ENCODE measurements at places on chromosomes 12 and 14.

DNA sequence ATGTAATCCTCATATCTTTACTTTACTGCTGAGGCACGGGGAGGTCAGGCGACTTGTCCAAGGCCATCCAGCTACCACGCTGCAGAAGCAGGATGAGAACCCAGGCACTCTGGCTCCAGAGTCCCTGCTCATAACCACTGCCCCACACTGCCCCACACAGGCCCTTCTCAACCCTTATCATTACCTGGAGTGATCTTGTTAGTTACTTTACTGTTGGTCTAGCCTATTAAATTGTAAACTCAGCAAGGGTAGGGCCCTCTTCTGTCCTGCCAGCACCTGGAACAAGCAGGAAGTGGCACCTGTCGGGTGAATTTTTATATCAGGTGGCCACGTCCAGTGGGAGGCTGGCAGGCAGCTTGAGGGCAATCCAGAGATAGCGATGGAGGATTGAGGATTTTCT, 12.2 kb downstream of the FAIM2 start:
- no peak for DNase-seq

- DNase-seq: no peak
Measured at GRCh38 chr12:93154753-93155480, 222.8 kb upstream of the NUDT4 start.

- DNase-seq: no peak
Measured at GRCh38 chr12:107515446-107515958, 170.1 kb upstream of the PWP1 start.

GRCh38 chr12:46260124-46260912, 8.5 kb downstream of the SLC38A1 start:
- no peak for DNase-seq

DNA sequence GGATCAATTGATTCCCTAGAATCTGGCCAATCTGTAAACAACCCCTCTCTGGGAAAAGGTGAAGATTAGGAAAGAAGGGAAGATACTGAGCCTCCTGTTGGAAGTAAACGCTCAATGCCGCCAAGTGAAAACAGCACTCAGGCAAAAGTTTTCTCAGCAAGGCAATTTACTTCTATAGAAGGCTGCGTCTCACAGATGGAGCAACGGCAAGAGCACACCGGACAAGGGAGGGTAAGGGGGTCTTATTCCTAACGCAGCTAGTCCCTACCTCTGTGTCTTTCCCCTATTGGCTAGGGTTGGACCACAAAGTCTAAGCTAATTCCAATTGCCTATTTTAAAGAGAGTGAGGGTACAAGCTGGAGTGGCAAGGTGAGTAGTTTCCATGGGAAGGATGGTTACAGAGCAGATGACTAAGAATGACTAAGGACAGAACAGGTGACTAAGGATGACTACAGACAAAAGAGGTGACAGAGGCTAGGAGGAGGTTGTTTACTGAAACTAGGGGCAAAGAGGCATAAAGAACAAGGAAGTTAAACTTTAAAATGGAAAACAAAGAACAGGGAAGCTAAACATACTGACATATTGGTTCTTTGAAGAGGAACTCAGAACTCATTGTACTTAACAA, 5.6 kb upstream of the TTC9 start:
- no peak for DNase-seq

DNA sequence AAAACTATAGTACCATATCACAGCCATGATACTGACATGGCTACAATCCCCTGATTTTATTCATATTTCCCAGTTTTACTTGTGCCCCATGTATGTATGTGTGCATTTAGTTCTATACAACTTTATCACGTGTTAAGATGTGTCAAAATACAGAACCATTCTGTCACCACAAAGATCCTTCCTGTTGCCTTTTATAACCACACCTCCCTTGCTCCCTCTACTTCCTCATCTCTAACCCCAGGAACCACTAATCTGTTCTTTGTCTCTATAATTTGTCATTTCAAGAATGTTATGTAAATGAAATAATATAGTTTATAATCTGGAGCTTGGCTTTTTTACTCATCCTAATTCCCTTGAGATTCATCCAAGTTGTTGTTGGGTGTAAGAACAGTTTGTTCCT, 358.4 kb downstream of the DPF3 start:
- DNase-seq: no peak

- no peak for DNase-seq
Measured at GRCh38 chr14:24613241-24613640, 3.8 kb upstream of the GZMH start.

DNA sequence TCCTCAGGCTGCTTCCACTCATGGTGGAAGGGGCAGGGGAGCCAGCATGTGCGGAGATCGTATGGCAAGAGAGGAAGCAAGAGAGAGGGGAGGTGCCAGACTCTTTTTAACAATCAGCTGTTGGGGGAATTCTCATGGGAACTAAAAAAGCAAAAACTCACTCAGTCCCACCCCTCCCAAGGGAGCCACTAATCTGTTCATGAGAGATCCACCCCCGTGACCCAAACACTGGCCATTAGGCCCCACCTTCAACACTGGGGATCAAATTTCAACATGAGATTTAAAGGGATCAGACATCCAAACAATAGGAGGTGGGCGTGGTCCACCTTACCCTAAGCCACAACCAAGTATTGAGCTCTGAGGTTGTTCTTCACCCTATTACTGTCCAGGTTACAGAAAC, 375.1 kb downstream of the GRIN2B start:
- DNase-seq: no peak

- DNase-seq: no peak
Measured at GRCh38 chr12:115037830-115038229, 353.9 kb upstream of the TBX3 start.

Measured in esophagus squamous epithelium (tissue), 5 donors.